ENCODE measurements at places on chromosomes 6 and 20.

DNA sequence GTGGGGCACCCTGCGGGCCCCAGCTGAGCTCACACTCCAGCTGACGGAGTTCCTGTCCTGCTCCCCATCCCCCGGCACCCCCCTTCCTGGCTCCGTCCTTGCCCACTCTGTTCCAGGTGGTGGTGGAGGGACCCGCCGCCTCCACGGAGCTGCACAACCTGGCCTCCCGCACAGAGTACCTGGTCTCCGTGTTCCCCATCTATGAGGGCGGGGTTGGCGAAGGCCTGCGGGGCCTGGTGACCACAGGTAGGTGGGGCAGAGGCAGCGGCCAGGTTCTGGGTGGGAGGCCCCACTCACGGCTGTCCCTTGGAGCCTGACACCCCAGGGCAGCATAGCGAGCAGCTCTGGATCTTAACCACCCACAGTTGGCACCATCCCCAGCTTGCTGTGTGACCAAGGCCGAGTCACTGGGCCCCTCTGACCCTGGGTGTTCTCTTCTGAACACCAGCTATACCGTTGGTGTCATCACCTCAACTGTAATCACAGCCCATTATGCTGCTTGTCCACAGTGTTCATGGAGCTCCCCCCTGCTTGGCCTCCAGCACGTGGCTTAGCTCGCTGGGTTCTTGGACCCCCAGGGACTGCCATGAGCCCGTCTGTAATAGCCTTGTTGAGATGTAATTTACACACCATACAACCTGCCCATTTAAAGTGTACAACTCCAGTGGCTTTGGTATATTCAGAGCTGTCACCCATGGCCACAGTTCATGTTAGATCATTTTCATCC lies 17.4 kb downstream of the COL20A1 start:
- no peak for DNase-seq

DNA sequence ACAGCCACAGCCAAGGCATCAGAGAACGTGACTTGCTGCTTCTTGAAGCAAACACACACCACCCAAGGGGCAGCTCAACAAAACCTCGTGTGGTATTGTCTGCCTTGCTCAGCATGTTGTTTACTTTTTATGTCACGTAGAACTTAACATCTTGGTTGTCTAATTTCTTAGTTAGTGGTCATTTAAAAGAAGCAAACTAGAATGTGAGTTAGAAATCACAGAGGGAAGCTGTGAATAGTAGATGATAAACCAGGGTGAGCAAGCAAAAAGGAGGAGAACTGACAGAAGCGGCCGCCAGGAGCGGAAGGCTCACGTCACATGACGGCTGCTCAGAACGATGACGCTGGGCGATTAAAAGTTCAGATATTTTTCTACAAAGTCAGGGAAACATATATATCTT lies 51.5 kb upstream of the KIF25 start:
- DNase-seq, result no peak

- DNase-seq, result no peak
Measured at GRCh38 chr6:156167016-156167624, 610.1 kb upstream of the ARID1B start.

DNA sequence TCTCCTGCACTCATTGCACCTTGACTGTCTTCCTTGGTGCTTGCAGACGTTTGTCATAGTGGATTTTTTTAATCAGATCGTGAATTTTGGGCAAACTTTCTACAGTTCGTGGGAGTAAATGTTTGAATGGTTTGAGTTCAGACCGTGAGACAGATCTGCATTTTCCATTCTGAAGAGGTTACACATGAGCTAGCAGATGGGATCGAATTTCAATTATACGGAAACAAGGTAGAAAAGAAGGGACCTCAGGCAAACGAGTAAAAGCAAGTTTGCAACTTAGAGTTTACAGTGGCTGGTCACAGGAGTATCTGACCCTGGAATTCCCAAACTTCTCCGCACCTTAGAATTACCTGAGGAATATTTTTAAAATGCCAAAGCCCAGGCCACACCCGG lies 17.2 kb upstream of the NCR2 start:
- DNase-seq, result no peak

- DNase-seq, result no peak
Measured at GRCh38 chr6:123804787-123805540, 1.3 kb downstream of the NKAIN2 start.

DNA sequence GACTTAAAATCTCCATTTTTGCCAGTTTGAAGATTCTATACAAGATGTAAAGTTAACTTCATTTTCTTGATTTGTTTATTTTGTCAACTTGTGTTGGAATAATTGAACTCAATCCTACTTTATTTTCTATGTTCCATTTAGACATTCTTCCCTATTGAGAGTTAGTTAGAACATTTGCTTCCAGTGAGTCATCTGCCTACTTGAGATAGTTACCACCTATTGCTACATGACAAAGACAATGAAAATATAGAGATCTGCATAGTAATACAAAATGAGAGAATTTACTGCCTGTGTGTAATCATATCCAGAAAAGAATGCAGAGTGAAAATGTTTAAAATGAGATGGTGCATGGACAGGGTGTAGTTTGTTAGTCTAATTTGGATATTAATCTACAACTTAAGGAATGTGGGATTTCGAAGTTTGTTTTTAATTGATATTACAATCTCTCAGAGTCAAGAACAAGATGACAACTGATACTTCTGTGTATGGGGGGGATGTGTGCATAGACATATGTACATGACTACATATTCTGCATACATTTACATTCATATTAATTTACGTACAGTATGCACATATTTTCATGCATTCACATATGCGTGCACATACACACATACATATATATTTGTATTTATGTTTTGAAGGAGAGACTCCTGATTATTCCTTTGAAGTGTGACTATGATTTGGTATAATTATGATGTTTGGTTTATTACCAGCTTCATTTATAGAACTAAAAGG lies 420.1 kb downstream of the NKAIN2 start:
- DNase-seq, result peak; percentile 23

- no peak for DNase-seq
Measured at GRCh38 chr6:142698751-142699150, 246.2 kb downstream of the HIVEP2 start.

DNA sequence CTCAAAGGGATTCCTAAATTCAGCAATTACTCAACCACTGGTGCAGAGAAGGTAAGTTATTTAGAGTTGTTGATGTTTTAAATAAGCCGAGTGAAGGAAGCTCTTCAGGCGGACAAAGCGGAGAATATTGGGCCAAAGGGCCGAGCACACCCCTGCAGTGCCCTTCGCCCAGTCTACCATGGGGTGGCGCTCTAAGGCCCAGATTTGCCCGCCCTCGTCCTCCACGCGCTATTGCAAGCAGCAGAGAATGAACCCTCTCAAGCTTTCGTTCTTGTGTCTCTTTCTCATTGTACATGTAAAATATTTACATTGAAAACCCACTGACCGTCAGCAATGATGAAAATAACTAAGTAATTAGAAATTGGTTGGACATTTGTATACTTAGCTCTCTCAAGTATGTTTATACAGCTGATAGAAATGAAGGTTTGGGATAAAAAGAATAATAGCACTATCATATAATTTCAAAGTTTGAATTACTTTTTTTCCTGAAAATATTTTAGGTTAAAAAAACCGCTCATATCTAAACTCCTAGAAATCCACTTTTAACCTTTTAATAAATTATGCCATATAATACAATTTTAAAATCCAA lies 195.0 kb upstream of the CEP162 start:
- DNase-seq, result peak; percentile 37

DNA sequence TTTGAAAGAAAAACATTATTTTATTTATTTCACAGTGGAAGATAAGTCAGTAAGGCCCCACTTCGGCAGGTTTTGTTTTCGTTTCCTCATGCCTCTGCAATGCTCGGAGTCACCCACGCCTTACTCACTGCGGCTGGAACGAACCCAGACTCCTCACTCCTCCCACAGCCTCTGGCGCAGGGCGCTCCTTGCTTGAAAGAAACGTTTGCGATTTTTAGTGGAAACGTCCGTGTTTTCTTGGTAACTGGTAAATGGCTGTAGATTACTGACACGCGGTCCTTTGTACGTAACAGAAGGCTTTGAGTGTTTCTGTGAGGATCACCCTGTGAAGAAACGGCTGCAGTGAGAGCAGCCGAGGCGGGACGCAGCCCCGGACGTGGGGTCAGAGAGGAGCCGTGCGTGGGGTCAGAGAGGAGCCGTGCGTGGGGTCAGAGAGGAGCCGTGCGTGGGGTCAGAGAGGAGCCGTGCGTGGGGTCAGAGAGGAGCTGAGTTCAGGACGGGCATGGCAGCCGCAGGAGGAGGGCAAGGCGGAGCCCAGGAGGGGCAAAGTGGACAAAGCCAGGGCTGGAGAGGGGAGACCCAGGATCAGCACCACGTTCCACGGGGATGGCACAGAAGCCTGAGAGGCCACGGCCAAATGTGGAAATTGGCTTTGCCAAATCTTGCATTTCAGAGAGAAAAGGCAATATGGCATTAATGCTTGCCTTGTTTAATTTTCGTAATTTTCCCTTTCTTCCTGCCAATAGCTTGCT lies 198.6 kb upstream of the THBS2 start:
- peak; percentile 88 for DNase-seq

DNA sequence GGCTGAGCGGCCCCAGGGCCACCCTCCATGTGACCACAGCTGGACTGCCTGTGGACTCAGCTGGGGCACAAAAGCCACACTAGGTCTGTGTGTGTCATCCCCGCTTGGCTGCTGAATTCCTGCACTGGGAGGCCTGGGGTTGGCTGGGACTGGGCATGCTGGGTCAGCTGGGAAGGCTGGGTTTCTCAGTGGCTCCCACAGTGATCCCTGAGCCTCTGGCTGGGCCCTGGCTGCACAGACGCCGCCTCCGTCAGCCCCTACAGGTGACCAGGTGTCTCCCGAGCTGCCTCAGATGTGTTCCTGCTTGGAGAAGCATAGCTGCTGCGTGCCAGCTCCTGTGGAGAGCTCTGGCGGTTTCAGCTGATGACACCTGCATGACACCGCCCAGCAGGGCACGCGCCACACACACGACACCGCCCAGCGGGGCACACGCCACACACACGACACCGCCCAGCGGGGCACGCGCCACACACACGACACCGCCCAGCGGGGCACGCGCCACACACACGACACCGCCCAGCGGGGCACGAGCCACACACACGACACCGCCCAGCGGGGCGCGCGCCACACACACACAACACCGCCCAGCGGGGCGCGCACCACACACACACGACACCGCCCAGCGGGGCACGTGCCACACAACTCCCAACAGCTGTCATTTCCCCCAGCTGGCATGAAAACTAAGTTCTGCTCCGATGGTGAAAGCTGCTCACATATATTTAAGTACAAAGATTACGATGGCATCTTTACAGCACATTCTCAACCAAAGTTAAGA lies 88.8 kb downstream of the TAF4 start:
- no peak for DNase-seq

DNA sequence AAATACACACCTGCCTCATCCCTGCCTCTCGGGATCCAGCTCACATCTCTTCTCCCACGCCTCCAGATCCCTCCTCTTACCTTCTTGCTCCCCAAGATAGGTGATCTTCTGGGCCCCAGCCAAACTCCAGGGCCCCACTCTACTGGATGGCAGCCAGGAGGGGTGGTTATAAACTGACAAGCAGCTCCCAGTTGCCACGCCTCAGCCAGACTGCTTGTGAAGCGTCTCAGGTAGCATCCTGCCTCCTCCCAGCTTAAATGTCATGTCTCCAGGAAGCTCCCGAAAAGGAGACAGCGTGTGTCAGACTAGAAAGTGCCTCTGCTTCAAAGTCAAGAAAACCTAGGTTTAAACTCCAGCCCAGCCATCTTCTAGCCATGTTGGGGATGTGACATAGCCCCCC lies 114.1 kb downstream of the LRFN2 start:
- DNase-seq, result no peak

GRCh38 chr6:157076451-157076822 lies 246.9 kb downstream of the TMEM242 start:
- no peak for DNase-seq

DNA sequence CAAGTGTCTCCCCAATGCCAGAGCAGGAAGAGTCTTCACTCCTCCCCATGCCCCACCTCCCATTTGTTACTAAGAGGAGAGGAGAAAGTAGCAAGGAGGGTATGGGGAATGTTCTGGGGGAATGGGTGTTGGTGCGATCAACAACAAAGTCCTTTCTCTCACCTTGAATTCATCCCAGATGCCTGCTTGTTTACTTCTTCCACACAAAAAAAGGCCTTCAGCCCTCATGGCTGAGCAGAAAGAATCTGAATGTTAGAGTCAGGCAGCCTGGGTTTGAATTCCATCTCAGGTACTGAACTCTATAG lies 9.9 kb downstream of the MOG start:
- DNase-seq, result no peak

DNA sequence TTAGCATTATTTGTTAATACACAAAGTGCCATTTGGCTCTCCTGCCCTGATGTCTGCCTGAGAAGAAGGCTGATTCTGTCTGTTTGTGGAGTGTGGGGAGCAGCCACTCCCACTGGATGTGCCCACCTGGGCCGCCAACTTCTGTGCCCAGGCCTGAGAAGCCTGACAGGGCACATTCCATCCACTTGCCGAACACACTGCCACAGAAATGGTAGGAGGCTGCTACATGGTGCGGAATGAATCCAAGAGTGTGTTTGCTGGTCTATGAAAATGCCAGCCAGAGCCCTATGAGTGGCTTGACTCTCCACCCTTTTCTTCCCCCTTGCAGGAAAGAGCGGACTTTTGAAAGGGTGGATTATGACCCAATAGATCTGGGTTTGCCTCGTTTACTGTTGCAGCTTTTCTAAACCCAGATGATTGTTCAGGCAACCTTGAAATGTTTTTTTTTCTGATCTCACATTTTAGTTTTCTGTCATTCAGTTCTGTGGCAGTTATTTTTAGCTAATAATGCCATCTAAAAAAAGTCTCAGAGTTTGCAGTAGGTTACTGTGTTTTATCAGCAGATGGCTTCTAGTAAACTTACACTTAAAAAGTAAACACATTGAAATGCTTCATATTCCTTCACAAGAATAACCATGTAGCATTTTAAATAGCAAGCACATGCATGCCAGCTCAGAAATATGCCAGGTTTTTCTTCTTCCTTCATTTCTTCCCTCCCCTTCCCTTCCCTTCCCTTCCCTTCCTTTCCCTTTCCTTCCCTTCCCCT lies 196.5 kb downstream of the SLC35F1 start:
- DNase-seq, result no peak

- no peak for DNase-seq
Measured at GRCh38 chr6:170497841-170498301, 55.2 kb downstream of the PSMB1 start.

DNA sequence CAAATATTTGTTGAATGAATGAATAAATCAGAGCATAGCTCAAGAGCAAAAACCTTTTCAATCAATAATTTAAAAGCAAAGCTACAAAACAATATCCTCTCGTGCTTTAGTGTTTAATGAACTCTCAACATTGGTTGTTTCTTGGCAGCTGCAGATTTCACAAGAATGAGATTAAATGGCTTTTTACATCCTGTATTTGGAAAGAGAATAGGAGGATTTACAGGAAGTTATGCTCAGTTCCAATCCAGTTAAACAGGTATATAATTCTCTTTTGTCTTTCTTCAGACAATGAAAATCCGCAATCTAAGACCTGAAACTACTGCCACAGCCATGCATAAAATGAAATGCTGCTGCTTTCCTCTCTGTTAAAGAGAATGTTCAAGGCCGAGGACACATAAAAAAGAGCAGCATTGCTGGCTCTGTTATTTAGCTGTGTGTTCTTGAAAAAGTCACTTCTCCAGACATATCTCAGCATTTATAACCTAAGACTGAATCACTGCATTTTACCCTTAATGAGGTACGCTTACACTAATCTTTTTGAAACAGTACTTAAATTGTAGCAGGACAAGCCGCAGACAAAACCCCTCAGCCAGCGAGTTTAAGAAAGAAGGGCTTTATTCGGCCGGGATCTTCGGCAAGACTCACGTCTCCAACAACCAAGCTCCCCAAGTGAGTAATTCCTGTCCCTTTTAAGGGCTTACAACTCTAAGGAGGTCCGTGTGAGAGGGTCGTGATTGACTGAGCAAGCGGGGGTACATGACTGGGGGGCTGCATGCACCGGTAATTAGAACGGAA lies 3.6 kb downstream of the C6orf52 start:
- no peak for DNase-seq

- DNase-seq, result no peak
Measured at GRCh38 chr20:45246109-45246508, 8.3 kb downstream of the SLPI start.

Data from HCEC 1CT (cell line).